ENCODE measurements at places on chromosomes 4 and X.

GRCh38 chrX:94600077-94600476 is 926.1 kb downstream of the FAM133A start:
- DNase-seq, result no peak

- peak; percentile 65 for DNase-seq
Measured at GRCh38 chr4:101865501-101866062, 75.1 kb downstream of the BANK1 start.

DNA sequence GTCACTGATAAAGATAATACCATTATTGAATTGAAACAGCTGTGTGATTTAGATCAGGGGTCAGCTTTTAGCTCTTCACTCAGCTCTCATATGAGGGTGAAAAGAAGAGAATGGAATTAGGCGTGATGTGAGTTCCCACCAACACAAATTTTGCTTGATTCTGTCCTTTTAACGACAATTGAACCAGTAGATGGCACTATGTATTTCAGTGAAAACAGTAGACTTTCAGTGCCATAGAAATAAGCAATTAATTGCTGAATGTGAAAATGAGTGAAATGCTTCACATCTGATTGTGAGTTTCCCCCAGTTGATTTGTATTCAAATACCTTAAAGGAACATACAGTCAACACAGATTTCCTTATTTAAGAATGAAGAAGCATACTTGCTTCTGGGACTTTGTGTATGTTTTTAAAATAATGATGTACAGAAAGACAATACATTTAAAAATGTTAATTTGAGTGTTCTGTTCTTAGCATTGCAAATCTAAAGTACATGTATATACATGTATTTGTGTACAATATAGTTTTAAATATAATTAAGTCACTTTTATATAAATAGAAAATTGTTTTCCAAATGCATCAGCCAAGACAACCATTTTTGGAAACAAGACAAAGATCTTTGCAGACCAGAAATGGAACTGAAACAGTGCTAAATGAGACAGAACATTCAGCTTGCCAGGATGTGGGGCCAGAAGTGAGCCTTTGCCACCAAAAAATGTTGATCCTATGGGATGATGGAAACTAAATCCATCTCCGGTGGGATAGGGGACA is 178.8 kb downstream of the SNCA start:
- peak; percentile 19 for DNase-seq

DNA sequence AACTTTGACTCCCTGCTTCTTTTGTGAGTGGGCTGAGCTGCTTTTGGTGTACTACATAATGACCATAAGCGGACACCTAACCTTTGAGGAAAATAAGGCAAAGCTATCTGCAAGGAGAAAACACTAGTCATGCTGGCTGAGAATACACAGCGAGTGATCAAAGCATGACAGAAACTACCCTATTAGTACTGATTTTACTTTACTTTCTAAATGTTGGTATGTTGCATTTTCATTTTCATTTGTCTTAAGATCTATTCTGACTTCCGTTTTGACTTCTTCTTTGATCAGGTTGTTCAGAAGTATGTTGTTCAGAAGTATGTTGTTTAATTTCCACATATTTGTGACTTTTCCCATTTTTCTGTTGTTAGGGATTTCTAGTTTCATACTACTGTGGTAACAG is 361.1 kb downstream of the TRAM1L1 start:
- no peak for DNase-seq

- peak; percentile 22 for DNase-seq
Measured at GRCh38 chrX:103674531-103675454, 11.7 kb downstream of the MORF4L2 start.

GRCh38 chrX:69305333-69306062 is 140.2 kb upstream of the PJA1 start:
- peak; percentile 11 for DNase-seq

GRCh38 chr4:36509845-36510244 is 228.4 kb downstream of the DTHD1 start:
- no peak for DNase-seq

DNA sequence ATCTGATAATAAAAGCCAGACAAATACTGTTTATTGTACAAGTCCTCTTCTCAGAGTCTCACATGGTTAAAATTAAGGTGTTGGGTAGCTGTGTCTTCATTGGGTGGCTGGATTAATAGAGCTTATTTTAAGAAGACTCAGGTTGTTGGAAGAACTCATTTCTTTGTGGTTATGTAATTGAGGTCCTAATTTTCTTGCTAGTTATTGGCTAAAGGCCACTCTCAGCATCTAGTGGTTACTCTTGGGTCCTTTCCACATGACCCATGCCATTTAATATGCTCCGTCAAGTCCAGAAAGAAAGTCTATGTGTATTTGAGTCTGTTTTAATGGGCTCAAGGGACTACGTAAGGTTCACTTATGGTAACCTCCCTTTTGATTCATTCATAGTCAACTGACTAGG is 1668.6 kb upstream of the AGA start:
- DNase-seq, result peak; percentile 75

DNA sequence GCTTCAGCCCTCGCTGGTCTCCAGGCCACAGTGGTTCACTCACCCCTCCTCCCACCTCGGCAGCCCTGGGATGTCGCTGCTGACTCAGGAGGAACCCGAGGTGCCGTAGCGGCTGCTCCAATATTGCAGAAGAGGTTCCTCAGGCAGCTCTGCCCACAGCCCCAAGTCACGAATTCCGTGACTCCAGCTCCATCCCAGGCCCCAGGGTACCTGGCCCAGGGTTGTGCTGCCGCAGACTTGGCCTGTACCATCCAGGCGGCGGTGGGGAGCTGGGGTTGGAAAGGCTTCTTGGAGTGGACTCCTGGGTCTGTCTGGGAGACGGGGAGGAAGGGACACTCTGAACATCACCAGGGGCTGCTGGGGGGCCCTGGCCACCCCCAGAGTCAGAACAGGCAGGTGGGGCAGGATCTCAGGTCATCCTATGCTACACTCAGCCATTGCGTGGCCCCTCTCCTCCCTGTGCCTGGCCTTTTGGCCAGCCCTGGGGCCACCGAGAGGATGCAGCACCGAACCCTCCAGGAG is 728 bp upstream of the HGFAC start:
- peak; percentile 85 for DNase-seq

DNA sequence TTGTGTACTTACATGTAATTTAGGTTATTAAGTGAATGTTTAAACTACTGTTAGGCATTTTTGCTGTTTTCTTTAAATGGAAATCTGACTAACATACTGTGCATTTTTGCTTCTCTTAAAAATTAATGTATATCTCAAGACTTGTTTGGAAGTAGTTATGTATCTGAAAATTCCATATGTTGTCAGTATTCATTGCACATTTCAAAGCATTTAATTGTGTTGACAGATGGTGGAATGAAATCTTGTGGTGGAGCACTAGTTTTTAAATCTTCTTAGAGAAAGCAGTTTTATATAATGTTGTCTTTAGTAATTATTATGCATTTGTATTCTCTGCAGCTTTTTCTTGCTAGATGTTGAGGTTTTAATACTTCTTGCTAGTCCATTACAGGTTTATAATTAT is 71.5 kb upstream of the MSANTD1 start:
- no peak for DNase-seq

- no peak for DNase-seq
Measured at GRCh38 chrX:121496966-121497365, 449.6 kb downstream of the GLUD2 start.
